ENCODE measurements at places on chromosomes 6 and 20. TPM values are rescaled to one million over a fixed set of nuclear protein-coding genes. Genes with fewer than 3 reads are reported as not detected.

DNA sequence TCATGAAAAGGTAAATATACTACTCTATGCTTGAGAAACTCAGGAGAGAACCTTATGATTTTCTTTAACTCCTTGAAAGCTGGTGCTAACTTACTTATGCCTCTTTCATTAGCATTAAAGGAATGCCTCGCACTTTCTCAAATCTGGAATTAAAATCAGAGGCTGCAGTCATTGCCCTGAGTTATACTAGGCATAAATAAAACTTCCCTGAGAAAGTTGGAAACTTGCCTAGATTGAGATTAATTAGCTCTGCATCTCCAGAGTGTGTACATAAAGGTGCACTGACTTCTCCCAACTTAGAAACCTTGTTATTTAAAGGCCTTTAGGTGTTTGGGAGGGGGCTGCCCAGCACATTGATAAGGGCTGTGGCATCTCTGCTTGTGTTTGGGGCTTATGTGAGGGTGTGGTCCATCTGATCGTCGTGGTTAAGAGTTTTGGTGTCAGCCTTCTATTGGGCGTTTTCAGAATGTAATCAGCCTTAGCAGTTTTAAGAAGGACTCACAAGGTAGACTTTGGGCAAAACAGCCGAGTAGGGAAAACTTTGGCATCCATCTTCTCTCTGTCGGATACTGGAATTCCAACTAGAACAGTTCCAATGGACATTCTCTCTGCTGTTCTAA, 32.1 kb upstream of the CCN6 start:
- no peak for DNase-seq

DNA sequence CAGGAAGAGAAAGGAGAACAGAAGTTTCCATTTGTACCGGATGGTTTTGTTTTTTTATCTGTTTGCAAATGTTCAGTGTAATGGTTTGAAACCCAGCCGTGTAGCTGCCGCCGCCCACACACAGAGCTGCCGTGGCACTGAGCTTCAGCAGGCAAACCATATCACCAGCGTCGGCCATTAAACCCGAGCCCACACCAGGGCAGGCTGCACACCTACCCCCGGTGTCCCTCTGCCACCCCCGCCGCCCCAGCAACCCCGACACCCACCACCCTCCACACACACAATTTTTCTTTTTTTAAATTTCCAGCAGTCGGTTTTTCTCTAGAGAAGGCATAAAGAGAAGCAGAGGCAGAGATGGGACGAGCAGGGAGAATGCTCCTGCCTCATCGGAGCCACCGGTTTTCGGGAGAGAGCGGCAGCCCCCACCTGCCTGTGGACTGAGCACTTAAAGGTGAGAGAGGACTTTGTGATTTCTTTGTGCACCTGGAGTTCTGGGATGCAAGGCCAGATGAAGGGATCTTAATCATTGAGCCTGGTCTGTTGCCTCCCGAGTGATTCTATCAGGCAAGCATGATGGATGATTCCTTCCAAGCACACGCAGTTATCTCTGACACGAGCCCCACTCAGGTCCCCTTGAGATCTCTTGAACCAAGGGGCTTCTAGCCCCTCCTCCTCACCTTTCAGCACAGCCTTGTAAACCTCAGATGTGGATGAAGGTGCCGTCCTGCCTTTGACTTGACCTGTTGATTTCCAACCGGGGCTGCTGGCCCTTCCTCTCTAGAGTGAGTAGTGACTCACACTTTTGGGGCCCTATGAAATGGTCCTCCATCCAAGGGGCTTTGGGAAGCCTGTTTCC, 17.5 kb upstream of the ZNF831 start:
- DNase-seq, result no peak

- no peak for DNase-seq
Measured at GRCh38 chr20:45842169-45842812, 8.7 kb downstream of the SNX21 start.

GRCh38 chr6:145699462-145699861, 35.9 kb downstream of the EPM2A start:
- DNase-seq, result no peak

DNA sequence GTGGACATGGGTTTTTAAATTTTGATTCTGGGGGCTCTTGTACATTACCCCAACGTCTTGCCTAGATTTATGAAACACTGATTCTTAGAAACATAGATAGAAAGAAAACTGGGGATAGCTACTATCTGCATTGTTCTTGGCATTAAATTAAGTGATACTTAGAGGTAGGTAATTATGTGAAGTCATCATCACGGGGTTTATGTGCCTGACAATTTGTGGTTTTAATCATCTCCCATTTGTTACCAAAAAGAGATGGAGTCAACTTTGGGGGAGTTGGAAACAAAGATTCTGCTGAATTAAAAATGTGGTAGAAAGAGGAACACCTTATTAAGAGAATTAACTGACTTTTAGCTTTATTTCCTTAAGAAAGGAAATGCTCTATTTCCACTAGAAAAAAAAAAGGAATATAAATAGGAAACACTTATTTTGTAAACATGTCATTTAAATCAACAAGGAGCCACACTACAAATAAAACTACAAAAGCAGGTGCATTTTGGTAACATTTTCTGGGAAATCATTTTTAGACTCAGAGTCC, 5.6 kb downstream of the TNFAIP3 start:
- no peak for DNase-seq

- no peak for DNase-seq
Measured at GRCh38 chr20:58142843-58143185, 85.6 kb downstream of the ANKRD60 start.

GRCh38 chr6:30571762-30572082, 480 bp downstream of the ABCF1 start:
- no peak for DNase-seq

DNA sequence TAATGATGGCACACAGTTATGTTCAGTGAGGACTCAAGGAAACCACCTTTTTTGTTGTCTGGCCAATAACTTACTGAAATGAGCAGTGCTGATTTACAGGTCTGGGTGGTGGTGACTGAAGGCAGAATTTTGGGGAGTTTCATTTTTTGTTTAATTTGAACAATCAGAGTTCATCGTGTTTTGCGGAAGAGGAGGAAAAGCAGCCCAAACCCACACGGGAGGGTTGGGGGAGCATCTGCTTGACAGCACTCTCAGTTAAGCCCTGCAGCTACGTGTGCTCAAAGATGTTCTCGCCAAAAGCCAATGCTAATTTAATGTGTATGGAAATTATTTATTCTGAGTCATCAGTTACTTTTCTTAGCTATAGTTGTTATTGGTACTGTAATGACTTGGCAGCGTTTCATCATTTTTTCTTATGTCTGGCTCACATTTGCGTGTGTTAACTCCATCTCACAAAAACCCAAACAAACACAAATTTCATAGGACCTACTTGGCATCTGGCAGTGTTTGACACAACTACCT, 89.2 kb downstream of the UST start:
- DNase-seq, result no peak

GRCh38 chr6:81977486-81977885, 225.0 kb upstream of the TENT5A start:
- DNase-seq, result no peak

DNA sequence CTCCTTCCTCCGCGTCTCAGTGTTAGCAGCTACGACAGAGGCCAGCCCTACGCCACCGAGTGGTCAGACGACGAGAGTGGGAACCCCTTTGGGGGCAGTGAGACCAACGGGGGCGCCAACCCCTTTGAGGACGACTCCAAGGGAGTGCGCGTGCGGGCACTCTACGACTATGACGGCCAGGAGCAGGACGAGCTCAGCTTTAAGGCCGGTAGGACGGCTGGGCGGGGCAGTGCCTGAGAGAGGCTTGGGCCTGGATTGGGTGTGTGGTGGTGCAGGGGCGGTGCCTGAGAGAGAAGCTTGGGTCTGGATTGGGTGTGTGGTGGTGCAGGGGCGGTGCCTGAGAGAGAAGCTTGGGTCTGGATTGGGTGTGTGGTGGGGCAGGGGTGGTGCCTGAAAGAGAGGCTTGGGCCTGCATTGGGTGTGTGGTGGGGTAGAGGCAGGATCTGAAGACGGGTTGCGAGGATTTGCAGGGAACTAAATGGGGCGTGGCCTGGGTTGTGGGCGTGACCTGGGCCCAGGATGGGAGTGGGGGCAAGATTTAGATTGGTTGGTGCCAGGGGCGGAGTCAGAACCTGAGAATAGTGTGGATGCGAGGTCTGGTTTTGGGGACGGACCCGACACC, 24.4 kb downstream of the SPDEF start:
- no peak for DNase-seq

DNA sequence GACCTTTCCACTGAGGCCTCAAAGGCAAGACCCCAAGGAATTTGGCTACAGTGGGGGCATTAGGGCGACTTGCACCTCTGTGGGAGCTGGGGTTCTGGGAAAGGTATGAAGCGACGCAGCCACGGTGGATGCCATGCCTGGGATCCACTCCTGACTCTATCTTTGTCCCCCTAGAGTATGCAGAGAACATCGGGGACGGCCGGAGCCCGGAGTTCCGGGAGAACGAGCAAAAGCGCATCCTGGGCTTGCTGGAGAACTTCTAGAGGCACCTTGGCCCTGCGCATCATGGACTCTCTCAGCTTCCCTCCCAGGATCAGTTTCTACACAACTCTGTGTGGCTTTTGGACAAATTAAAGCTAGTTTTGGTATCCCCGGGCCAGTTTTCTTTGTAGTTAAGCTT, 31.2 kb upstream of the VSTM2L start:
- DNase-seq, result no peak

DNA sequence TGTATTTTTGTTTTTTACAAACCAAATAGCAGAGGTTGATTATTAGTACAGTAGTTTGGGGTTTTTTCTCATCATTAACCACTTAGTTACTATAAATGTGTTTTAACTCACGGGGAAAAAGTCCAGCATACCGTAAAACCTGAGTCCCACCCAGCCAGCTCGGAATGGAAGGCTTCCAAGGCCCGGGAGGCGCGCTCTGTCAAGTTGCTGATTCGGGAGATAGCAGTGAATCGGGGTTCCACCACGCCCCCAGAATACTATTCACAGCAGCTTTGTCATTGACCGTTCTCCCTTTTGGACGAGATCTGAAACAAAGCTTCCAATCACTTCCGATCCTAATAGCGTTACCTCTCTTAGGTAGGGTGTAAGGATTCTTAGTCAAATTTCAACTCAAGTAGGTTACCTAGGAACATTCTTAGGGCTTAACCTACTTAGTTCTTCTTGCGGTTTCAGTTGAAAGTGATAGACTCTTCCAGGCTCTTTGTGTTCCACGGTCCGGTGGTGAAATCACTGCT, 232.8 kb upstream of the QKI start:
- DNase-seq, result no peak

DNA sequence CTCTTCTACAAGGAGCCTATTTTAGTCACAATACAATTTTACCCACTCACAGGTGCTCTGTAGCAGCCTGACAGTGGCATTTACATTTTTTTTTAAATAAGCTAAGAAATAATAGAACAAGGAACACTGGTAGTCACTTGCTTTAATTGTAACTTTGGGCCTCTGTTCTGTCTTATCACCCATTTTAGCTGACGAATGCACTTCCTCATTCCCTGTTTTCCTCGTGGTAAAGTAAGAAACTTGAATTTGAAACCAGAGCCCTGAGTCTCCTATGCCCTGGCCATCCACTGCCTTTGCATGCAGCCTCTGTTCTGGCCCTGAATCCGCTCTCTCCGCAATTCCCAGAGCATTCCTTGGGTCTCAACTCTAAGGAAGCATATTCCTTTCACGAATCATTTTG, 550.6 kb downstream of the PTPRT start:
- DNase-seq, result no peak

DNA sequence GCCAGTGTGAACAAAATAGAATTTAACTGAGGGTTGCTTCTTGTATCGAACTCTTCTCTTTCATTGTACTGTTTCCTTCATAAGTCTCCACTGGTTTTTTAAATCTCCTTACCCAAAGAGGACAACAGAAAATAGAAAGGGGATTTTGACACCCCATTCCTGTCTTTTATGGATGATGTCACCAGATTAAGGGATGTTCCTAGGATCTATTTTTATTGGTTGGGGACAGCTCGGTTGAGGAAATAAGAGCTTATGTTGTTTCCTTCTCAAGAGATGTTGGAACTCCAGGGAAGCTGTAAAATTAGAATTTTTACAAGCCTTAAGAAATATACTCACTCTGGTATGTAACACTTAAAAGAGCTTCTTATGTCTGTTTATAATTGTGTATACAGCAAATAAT, 171.5 kb downstream of the PHF3 start:
- no peak for DNase-seq

- DNase-seq, result no peak
Measured at GRCh38 chr20:37882961-37883712, 19.8 kb upstream of the VSTM2L start.

- no peak for DNase-seq
Measured at GRCh38 chr6:84766118-84766798, 1.9 kb upstream of the TBX18 start.

GRCh38 chr20:34987288-34988190, 31.9 kb downstream of the MYH7B start:
- DNase-seq, result no peak

- no peak for DNase-seq
Measured at GRCh38 chr20:44646023-44646640, 5.4 kb downstream of the ADA start.

DNA sequence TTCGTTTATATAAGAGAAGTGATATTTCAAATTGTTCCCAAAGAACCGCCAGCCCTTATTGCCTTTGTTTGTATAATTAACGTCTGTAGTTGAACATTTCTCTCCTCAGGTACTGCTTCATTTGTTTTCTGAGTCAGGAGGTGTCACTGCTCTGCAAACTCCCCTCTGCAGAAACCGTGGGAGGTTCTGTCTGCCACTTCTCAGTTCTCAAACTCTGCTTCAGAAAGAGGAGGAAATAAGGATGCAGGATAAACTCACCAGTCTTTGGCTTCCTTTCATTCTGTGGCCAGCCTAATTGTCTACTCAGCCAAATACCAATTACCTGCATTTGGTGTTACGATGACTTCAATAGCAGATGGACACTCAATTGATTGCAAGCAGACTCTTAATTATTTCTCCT, 149.8 kb downstream of the PAK5 start:
- no peak for DNase-seq

GRCh38 chr6:81683912-81684311, 68.6 kb downstream of the TENT5A start:
- no peak for DNase-seq

DNA sequence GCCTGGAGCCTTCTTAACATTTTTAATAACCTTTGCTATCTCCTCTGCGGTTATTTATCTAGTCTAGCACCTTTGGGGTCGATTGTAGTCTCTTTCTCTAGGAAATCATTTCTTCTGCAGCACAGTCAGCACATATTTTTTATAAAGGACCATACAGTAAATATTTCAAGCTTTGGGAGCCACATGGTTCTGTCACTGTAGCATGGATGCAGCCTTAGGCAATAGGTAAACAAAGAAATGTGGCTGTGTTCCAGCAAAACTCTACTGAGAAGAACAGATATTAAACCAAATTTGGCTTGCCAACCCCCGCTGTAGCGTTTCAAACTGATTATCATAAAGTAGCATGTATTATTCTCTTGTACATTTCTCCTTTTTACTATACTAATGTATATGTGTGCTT, 95.7 kb downstream of the SLC23A2 start:
- DNase-seq, result no peak

APOM gene
- total RNA-seq, result 0.67 TPM

SLC4A11 gene
- total RNA-seq, result 19.0 TPM

CCN5 gene
- 39.5 TPM for total RNA-seq

CAPN11 gene
- total RNA-seq, result 0.57 TPM

ME1 gene
- 33.1 TPM for total RNA-seq

BFSP1 gene
- 0.56 TPM for total RNA-seq

SLC22A23 gene
- 42.6 TPM for total RNA-seq

SLC22A16 gene
- not detected for total RNA-seq

LGSN gene
- not detected for total RNA-seq

NKX2-2 gene
- not detected for total RNA-seq

CST2 gene
- total RNA-seq, result not detected

IPCEF1 gene
- total RNA-seq, result 4.8 TPM

OR2B6 gene
- not detected for total RNA-seq

BIRC7 gene
- total RNA-seq, result not detected

MYBL2 gene
- total RNA-seq, result 19.9 TPM

SEMG1 gene
- not detected for total RNA-seq

DEF6 gene
- total RNA-seq, result 20.5 TPM
